ENCODE measurements at places on chromosomes 6 and 20.

- no peak for DNase-seq
Observed at GRCh38 chr6:18147160-18147559, 7.7 kb downstream of the TPMT start.

GRCh38 chr20:51596668-51597388 is 54.3 kb upstream of the NFATC2 start:
- no peak for DNase-seq

DNA sequence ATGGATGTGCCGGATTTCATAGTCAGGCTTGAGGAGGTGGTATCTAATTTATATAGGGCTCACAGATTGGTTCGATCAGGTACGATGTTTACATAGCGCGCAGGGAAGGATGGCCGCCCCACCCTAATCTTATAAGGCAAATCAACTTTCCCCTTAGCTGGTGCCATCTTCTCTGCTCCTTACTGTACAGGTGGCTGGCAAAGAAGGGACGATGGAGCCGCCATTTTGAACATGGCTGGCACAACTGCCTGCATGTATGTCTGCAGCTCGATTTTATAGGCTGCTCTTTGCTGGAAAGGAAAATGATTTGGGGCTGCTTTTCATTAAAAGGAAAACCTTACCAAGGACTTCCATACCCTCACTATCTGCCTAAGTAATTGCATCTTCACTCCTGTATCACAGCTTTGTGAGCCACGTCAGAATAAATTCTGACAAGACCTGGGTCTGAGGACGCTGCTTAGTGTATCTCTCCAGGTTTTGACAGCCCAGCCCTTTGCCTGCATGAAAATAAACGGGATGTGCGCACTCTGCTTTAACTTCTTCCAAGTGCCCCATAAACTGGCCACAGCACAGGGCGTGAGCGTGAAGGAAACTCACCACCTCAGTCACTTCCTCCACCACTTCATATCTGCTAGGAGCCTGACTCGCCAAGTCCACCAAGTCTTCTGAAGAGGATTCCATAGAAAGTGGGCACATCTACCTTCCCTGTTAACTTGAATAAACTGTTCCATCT is 109.4 kb upstream of the ARMC2 start:
- no peak for DNase-seq

- no peak for DNase-seq
Observed at GRCh38 chr6:115323001-115323400, 737.7 kb downstream of the FRK start.

DNA sequence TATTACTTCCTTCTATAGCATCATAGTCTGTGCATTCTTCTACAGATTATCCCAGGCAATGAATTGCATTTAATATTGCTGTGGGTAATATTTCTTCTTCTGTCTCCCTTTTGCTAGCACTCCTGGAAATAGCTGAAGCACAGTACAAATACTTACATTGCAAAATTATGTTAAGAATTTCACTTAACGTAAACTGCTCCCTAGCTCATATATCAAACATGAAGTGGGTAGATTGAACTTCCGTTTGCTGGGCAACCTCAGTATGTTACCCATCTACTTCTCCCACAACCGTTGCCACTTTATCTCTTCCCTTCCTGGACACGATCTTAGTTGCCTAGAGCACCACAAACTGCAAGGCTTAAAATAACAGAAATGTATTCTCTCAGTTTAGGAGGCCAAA is 963.3 kb downstream of the KIF16B start:
- no peak for DNase-seq

DNA sequence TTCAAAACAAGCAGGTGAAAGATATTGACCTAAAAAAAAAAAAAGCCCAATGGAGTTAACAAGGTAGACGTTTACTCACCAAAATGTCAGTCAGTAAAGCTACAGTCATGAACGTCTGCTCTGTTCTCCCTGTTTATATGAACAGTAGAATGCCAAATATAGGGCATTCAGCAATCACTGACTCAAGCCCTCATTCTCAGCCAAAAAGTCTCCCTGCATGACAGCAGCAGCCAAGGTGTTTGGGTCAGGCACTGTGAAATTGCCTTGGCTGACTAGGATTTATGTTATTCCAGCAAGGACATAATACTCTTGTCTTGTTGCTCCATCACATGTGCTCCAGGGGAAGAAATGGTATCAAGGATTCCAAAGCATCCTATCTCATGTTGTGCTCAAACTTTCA is 194.7 kb upstream of the RSPO3 start:
- no peak for DNase-seq

DNA sequence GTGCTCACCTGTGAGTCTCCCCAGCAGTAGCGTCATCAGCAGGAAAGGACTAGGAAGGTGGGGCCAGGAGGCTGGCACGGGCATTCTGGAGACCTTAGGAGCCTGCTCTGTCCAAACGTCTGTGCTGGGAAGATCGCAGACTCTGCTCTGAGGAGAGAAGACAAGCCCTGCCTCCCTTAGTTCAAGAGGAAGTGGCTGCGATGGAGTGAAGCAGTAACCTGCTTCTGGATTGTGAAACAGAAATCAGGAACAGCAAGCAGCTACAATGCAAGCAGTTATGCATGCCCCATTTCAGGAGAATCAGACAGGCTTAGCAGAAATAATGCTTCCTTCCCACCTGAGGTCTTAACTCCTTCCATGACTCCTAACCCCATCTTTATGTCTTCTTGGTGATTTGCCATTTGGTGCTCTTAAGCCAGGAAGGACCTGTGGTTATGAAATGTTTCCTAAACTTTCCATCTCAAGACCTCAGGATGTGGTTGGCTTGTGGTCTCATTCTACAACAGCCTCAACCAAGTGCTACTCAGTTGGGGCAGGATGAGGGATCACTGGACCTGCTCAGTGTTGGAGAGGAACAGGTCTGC is at the start of gene SIRPB1:
Gene SIRPB1 (minus strand): TSS at position 149 of the 584 bp plus-strand sequence. CDS start 65 bp downstream, at position 84.
- no peak for DNase-seq

- no peak for DNase-seq
Observed at GRCh38 chr20:12914804-12915203, 94.0 kb upstream of the SPTLC3 start.
